IPS DF 6.9 (cell line): ENCODE measurements at places on chromosomes 4 and X.

DNA sequence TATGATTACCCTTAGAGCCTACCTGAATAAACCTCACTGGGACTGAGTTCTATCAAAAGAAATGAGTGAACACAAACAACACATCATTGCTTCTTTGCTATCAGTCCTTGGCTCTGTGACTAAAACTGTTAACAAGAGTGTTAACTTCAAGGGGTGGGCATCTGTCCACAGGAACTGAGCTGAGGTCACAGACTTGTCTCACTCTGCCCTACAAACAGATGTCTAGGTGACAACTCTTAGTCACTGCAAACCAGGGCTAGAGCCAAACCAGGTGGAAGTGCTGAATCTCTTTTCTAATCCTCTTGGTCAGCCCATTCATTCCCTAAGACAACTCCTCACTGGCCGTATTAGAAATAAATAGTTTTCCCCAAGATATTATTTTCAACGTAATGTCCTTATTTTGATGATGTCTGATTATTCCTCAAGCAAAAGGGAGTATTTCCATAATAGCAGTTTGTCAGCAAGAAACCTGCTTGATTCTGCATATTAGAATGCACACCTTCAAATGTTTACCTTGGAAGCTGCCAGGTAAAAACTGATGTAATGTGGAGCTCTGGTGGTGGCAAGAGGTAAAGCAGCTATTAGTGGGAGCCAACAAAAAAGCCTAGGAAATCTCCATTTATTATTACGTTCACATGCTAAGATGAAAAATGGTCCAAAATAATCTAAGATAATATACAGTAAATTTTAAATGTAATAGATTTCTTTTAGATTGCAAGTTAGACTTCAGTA lies 4.0 kb downstream of the COL25A1 start:
- no peak for DNase-seq

GRCh38 chr4:86247906-86248305 lies 111.9 kb downstream of the MAPK10 start:
- no peak for DNase-seq

GRCh38 chr4:140056015-140056414 lies 98.0 kb downstream of the MAML3 start:
- DNase-seq, result no peak

- DNase-seq, result no peak
These were observed 320.2 kb upstream of the GATB start for GRCh38 chr4:152081024-152081423.

GRCh38 chr4:73525611-73526010 lies 44.1 kb downstream of the AFM start:
- no peak for DNase-seq

- no peak for DNase-seq
These were observed 724 bp downstream of the THOC2 start for GRCh38 chrX:123731987-123732669.

DNA sequence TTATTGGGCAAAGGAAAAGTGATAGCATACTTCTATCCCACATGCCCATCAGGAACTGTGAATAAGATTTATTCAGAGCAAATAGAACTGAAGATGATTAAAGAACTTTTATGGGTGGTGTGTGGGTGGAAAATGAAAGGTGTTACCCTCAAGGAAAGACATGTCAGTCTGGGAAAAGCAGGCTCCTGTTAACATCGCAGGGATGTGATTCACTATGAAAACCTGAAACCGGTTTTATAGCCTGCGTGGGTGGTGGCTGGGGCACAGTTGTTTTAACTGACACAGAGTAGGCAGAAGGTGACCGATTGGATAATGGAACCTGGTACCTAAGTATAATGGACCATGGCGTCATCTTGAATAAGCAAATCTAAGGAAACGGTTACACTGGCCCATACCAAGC lies 61.3 kb upstream of the CASK start:
- no peak for DNase-seq
